ENCODE measurements at places on chromosomes 16 and 17.
A peak's percentile ranks its signal among the peaks of the same experiment; 100 is the strongest.

GRCh38 chr16:10625595-10626357, 45.4 kb upstream of the EMP2 start:
- no peak for DNase-seq

DNA sequence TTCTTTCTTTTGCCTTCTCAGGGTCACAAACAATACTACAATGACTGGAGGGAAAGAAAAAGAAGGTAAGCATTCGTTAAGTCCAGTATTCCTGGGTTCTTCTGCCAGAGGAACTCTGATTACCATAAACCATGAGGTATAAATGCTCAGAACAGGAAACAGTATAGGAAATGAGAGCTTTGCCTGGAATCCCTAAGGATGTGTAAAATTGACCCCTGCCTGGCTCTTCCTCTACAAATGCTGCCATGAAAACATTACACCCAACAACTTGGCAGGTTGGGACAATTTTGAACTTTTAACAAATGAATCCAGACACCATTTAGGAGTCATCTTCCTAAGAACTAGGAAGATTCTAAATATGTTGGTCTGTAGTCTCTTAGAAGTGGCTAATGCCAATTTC, 173.8 kb downstream of the CDH11 start:
- DNase-seq: no peak

DNA sequence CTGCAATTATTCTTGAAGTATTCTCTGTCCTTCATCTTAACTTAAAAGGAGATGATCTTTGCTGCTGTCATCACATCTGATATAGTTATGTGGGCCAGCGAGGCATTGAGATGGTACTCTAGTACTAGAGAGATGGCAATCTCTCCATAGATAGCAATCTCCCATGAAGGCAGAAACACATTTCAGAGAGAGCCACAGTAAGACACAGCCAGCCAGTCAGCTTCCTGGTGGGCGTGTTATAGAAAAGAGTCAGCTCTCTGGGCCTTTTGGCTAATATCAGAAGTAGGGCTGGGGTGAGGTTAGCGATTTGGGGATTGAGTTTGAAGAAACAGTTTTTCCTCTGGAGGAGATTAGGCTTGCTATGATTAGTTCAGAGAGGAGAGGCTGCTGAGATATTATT, 22.6 kb upstream of the EFCAB13 start:
- DNase-seq: no peak

- no peak for DNase-seq
Measured at GRCh38 chr16:3007957-3008689, 4.6 kb upstream of the CLDN9 start.

GRCh38 chr17:29571486-29571882, 3.0 kb downstream of the TP53I13 start:
- no peak for DNase-seq

DNA sequence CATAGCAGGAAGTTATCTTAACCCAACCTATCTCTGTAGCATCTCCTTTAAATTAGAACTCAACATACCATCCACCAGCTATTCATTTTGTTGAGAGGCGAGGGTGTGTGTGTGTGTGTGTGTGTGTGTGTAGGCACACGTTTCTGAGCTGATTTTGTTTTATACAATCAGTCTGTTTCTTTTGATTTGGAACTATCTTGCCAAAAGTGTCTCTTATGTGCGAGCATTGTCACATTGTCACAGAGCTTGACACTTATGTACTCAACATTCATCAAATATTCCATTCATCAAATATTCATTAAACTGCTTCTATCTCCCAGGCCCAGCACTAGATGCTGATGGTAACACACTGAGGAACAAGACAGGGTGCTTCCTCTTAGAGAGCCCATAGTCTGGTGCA, 180.4 kb downstream of the HAPSTR1 start:
- no peak for DNase-seq

DNA sequence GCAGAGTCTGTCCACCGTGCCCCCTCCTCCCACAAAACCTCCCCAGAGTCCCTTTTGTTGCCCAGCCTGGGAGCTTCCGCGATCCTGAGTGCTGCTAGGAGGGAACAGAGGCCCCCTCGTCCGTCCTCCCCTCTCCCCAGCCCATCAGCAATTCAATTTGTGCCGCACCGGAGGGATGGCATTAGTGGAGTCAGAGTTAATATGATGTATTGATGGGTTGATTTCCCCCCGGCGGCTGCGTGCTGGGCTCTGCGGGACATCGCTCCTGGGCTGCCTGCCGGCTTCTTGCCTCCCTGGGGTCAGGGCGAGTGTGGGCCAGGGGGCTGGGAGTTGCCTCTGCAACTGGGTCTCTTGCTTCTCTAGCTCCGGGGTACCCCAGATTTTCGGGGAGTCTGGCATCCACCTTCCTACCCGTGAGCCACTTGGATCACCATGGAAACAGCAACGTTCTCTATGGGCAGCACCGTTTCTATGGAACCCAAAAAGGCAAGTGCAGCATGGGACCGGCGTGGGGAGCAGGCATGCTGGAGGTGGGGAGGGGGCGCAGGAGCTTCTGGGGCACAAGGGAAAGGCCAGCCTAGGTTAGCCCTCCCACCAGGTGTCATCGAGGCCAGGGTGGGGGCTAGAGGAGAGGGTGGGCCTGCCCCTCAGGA, 42.9 kb downstream of the BAHCC1 start:
- no peak for DNase-seq

DNA sequence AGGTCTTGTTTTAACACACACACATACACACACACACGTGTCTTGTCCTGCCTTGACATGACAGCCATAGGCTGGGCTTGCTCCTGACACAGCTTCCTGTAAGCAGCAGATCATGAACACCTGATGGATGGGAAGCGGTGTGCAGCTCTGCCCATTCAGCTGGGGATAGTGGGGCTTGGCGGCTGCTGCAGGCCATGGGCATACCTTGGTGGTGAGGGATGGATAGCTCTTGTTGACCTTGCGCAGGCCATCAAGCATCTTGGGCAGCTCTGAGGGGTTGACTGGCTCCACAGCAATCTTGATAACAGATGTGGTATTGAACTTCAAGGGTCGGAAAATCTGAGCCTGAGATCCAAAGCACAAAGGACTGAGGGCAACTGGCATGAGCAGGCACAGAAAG, 12.0 kb downstream of the HIGD1B start:
- DNase-seq: no peak

GRCh38 chr16:82629441-82630027, 2.8 kb downstream of the CDH13 start:
- DNase-seq: no peak

- DNase-seq: peak; percentile 63
Measured at GRCh38 chr17:41308251-41308917, 725 bp downstream of the KRTAP16-1 start.

- no peak for DNase-seq
Measured at GRCh38 chr17:46878055-46878454, 26.7 kb downstream of the WNT9B start.

GRCh38 chr16:23594186-23594585, 1.9 kb downstream of the NDUFAB1 start:
- DNase-seq: no peak

GRCh38 chr16:56263711-56264608, 72.7 kb downstream of the GNAO1 start:
- DNase-seq: no peak

- no peak for DNase-seq
Measured at GRCh38 chr17:42708588-42708987, 26.3 kb downstream of the CNTNAP1 start.

DNA sequence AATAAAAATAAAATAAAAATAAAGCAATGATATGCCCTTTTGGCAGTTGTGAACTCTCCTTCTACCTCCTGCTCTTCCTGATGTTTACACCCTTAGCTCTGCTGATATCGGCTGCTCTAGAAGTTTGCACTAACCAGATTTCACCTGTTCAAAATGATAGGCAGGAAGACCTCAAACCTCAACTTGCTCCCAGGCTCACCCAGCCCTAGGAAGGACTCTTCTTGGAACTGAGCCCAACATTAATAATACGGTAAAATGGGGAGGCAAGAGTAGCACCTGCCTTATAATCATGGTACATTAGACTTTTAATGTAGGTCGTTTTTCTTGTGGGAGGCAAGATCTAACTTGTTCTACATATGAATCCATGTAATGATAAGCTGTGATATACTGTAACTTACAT, 61.2 kb upstream of the MED13 start:
- no peak for DNase-seq

DNA sequence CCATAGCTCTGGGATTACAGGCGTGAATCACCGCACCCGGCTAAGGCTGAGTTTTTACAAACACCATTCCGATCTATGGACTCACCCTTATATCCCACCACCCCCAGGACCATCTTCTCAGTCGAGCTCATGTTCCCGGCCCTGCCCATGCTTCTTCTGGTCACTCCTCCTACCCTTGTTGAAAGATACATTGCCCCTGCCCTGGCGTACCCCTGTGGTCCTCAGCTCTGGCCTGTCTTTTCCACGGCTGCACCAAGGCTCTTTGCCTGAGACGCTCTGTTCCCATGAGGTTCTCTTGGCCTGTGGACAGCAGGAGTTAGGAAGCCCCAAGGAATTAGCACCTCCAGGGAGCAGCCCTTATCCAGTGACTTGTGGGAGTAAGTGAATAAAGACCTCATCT, 379.4 kb upstream of the TNRC6C start:
- no peak for DNase-seq

Data from stimulated activated CD8-positive, alpha-beta memory T cell treated with anti-CD3 and anti-CD28 coated beads, Interleukin-4, amount 100 ng/mL, for 1 hour (primary cell).